ENCODE measurements at places on chromosomes 12 and 14.
A peak's percentile ranks its signal among the peaks of the same experiment; 100 is the strongest.

- DNase-seq = no peak
Observed at GRCh38 chr12:46524778-46525177, 152.2 kb upstream of the SLC38A2 start.

DNA sequence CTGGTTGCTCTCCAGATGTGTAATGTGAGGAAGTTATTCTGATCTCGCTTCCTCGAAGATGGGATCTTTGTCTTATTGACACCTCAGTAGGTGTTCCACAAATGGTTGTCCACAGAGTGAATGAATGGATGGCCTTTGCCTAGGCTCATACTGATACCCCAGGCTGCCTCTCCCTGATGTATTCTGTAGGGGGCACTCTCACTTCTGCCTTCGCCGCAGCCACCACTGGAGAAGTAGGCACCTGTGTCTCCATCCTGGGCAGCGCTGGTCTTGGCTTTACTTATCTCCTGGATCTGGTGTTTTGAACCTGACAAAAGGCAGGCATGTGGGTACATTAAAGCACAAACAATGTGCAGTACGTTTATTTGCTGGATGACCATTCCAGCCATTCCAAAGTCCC is 82.1 kb downstream of the ZFP36L1 start:
- DNase-seq = no peak

DNA sequence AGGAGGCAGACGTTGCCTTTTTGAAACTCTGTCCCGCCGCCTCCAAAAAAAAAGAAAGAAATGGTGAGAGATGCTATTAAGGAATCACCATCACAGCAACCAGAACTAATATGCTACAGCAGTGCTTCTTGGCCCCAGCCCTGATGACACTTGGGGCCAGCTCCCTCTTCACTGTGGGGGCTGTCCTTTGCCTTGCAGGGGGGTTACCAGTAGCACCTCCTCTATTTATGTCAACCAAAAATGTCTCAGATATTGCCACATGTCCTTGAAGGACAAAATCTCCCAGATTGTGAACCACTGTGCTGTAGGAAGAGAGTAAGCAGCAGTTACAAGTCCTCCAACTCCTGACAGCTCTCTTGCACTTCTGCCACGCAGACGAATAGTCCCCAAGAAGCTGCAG is 76.4 kb downstream of the LRRC74A start:
- DNase-seq = no peak

DNA sequence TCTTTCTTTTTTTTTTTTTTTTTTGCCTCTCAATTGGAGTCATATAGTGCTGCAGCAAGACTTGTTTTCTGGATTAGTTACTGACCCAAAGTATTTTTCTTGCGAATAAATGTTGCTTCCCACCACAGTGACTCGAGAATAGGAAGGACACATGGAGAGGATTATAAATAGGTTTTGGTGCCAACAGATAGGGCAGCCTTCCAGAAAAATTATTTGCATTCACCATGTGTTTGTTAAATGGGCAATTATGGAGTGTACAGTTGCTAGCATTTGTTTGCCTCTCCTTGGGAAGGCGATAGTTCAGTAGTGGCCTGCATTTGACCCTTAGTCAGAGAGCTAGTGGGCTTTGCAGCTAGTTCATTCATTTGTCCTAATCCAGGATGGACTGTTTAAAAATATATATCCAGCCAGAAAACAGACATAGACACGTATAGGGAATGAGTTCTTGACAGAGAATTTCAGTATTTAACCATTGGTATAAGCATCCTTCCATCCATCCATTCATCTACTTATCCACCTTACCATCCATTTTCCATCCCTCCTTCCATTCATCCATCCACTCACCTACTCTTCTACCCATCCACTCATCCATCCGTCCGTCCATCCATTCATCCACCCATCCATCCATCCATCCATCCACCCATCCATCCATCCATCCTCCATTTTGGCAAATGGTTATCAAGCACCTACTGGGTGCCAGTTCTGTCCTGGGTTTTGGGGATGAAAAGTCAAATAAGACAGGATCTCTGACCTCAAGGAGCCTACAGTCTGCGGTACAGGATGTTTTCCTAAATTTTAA is 67.5 kb downstream of the CHST11 start:
- no peak for DNase-seq

- DNase-seq = peak; percentile 81
Observed at GRCh38 chr12:109154451-109155438, 38.4 kb downstream of the ACACB start.

GRCh38 chr12:40215982-40216381 is 8.8 kb upstream of the LRRK2 start:
- no peak for DNase-seq

- DNase-seq = peak; percentile 8
Observed at GRCh38 chr14:55129428-55130195, 560 bp downstream of the LGALS3 start.

DNA sequence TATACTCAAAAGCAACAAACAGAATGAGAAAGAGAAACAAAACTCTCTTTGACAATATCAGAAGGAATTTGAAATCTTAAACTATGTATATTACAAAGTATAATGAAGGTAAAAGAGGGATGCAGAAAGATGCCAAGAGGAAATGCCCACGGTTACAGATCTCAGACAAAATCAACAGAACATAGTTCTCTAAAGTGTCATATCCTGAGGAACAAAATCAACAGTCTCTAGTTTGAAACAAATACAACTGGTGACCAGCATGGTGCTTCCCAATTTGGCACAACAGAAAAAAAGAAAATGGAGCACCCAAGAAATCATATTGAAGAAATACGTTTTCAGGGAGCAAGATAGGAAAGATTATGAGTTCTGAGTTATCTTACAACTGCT is 116.5 kb downstream of the METTL25 start:
- no peak for DNase-seq

GRCh38 chr14:32629236-32629635 is 300.1 kb downstream of the AKAP6 start:
- DNase-seq = no peak

GRCh38 chr12:54047160-54047963 is 6.3 kb upstream of the HOXC4 start:
- no peak for DNase-seq

DNA sequence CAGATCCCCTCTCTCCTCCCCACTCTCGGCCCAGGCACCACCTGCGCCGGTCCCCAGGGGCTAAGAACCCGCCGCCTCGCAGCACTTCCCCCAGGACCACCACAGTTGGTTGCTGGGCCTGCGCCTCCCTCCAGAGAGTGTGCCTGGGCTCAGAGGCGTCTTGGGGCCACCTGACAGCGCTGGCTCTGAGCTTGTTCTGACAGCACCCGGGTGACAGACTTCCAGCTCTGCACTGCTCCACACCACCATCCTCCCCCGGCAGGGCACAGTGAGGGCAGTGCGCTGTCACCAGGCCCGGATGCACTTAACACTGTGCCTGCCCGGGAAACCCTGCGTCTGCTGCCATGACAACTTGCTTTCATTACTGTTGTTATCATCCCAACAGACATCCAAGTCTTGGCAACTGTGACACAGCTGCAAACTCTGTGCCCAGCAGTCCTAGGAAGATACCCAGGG is 6.6 kb downstream of the BRF1 start:
- no peak for DNase-seq

DNA sequence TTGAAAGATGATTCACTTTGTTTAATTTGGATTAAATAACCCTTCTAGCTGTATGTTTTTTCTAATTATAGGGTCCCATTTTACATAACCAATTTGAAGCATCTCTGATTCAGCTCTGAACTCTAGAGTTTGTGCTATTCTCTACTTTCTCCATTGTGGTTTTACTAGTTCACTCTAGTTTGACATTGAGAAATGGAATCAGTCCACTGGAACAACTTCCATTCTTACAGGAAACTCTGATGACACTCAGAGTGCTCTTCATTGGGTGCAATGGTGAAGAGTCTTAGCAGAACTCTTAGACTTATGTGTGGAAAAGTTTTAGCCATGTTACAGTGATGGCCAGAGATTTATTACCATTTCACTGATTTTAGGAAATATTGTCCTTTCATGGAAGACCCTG is 140.7 kb downstream of the DYRK2 start:
- DNase-seq = no peak

Measured in stimulated activated CD4-positive, alpha-beta T cell treated with anti-CD3 and anti-CD28 coated beads, TNF-alpha, amount 100 ng/mL, for 48 hours (primary cell).